ENCODE measurements at places on chromosomes 11 and 22. TPM values are rescaled to one million over a fixed set of nuclear protein-coding genes. Genes with fewer than 3 reads are reported as not detected.

LRRC55 gene
- total RNA-seq: not detected

DNA sequence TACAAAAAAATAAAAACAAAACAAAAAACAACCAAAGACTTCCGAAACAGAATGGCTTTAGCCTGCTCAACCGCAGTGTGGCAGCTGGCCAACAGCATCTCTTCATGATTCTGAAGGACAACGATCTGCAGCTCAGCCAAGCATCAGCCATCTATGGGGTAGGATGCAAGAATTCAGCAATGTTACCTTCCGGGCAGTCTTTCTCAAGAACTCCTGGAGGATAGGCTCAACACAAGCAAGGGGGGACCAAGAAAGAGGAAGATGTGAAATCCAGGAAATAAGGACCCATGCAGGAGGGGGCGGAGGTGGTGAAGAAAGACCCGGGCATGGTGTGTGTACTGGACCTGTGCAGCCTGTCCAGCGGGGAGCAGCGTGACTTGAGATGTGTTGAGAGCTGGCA, 3.5 kb upstream of the TSPO start:
- DNase-seq: no peak

GRCh38 chr11:75655605-75656004, 13.2 kb downstream of the MAP6 start:
- no peak for DNase-seq

DNA sequence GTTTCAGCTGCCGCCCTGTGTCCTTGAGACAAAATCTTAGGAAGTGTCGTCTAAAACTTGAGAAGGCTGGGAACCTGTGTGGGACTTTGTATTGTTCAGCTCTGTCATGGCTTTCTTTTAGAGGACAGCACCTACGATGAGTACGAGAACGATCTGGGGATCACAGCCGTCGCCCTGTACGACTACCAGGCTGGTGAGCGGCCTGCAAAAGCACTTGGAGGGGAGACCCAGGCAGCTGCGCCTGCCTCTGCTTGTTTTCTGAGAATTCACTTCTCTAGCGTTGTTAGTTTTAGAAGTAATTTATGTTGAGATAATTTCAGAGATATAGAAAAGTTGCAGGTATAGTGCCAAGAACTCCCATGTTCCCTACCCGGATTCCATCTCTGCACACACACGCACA, 35.2 kb downstream of the CTTN start:
- no peak for DNase-seq
